Stimulated activated CD8-positive, alpha-beta memory T cell treated with anti-CD3 and anti-CD28 coated beads, Interleukin-4, amount 100 ng/mL, for 1 hour (primary cell): ENCODE measurements at places on chromosomes 5 and 9.

GRCh38 chr9:124320062-124320973 lies 62.6 kb downstream of the NEK6 start:
- DNase-seq, result no peak

DNA sequence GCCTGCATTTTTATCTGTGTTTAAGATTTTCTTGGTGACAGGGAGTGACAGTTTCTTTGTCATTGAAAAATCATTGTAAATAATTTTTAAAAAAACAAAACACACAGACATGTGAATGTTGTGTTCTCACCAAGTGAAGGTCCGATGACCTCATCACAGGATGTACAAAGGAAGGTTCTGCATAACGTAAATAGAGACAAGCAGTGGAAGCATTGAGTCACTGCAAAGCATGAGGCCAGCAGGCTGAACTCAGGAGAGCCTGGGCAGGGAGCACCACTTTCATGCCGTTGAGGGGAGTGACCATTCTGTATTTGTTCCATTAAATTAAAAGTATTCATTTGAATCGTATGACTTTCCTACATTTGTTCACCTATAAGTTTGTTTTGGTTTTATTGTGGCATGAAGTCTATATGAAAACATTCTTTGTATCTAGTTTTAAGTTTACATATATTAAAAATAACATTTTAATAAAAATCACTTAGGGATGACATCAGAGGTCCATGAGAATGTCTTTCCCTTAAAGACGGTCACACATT lies 70.4 kb upstream of the TLE1 start:
- no peak for DNase-seq

DNA sequence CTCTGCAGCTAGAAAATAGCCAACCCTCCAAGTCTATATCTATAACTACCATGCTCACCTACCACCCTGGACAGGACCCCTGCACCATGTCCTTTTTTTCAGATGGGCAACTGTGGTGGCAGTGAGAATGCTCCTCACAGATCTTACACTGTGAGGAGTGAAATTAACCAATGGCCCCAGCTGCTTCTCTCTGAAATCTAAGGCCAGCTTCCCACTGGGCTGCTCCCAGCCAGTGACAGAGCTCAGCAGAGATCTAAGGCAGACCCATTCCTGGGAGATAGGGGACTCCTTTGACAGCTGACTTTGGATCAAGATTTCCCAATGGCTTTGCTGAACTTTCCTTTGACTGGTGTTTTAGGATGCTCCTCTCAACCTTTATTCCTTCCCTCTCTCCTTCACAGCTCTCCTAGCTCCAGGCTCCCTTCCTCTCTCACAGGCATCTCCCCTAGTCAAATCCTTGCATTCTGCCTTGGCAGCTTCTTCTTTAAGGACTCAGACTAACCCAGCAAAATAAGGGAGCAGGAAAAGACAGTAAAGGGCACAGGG lies 1.6 kb upstream of the ARAP3 start:
- DNase-seq, result no peak

DNA sequence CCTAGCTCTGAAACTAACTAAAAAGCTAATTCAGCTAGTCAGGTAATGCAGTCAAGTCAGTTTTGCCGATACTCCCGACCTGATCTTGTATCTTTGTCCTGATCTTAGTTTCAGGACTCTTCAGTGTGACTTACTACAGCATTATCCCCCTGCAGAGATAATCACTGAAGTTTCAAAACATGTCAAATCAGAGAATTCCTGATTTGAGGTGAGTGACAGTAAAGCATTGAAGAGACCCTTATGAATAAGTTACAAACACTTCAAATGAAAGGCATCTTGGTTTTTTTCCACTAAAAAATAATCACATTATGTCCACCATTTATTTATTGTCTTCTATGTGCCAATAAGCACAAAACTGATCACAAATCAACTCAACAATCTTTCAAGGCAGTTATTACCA lies 47.6 kb downstream of the BAAT start:
- DNase-seq, result no peak

DNA sequence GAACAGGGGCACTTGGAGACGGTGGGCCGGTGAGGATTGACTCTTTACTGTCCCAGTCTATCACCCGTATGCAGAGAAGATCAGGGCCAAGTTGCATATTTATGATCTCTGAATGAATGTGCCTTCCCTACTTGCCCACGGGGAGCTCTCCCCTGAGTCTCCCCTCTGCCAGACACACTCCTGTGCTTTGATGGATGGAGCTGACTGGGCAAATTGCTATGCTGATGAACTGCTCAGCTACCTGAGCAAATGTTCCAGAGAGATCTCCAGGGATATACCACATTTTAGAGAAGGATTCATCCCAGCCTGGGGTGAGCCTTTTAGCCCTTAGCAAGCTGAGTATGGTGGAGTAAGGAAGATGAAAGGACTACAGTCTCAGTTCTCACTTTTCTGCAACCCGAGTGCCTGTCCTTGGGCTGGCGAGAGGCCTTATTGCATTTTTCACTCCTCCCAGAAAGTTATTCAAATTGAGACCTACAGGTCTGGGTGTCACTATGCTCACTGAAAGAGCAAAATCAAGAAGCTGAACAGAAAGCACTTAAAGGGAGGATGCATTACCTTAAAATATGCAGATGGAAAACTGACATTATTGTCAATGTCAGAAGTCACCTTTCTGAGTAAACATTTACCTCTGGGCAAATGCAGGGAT lies 526.7 kb upstream of the WWC1 start:
- DNase-seq, result no peak

GRCh38 chr9:120403543-120403856 lies 176.5 kb downstream of the CDK5RAP2 start:
- no peak for DNase-seq

DNA sequence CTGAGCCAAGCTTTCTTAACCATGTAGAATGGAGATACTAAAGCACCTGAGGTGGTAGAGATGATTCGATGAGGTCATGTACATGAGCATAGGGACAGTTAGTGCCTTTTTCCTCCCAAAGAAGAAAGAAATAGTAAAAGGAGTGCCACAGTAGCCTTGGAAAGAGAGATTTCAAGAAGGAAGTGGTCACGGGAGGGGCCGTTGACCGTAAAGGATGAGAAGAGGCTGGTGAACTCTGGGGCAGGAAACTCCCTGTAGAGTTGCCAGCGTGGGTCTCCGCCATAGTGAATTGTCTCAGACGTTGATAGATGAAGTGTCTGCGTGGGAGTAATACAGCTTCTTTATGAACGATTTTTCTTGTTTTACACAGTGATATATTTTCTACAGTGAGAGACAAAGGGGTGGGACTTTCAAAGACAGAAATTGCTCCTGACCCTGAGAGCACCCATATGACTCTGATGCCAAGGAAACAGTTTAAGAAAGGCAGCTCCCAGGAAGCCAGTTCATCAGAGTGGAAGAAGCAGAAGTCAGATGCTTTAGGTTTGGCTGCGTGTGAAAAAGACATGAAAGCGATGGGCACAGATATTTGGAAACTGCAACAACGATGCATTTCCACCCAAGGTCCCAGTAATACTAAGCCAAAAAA lies 41.3 kb downstream of the UGCG start:
- DNase-seq, result no peak

DNA sequence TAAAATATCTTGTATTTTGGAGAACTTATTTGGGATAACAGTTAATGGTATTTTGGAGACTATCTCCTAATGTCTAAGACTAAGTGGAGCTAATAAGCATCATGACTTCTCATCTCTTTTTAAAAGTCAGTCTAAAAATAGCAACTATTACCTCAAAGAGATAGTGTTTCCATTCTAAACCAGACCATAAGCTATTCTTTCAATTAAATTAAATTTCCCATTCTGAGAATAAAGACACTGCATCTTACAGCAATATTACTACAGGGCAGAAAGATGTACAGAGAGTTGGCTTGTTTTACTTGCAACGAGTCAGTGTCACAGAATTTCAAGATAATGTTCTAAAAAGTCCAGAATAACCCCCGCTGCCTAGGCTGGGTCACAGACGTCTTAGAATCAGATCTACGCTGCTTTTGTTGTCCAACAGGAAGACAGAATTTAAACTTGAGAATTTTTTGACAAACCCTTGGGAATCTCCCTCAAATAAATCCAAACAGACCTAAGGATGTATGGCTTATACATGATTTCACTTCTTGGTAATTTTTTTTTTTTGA lies 98.9 kb downstream of the USP20 start:
- no peak for DNase-seq

GRCh38 chr9:137279741-137280473 lies 2.4 kb downstream of the TOR4A start:
- DNase-seq, result no peak

DNA sequence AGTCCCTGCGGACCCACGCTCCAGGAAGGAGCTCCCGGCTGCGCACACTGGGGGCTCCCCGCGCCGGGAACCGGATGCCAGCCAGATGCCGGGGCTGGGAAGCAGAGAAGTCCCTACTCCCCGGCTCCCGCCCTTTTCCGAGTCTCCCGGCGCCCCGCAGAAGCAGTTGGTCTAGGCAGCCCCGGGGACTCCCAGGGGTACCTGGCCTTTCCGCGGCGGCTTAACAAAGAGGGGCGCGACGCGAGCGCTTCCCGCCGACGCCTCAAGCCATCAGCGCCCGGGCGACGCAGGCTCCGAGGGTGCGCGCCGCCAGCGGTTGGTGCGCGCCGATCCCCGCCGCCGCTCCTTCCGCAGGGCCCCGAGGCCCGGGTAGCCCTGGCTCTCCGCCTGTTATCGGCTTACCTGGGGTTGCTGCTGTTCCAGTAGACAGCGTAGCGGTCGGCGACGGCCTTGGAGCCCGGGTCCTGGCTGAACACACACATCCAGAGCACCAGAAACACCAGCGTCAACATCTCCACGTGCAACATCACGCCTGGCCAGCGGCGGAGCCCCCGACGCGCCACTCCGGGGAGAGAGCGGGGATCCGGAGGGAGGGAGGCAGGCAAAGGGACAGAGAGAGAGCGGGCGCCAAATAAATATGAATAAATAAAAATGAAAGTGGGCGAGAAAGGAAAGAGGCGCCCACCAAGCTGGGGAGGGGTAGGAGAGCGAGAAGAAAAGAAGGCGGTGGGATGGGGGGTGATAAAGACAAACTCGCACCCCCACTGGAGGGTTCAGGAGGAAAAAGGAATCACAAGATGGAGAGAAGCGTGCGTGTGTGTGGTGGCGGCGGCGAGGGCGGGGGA lies 428 bp downstream of the EFNA5 start:
- DNase-seq, result no peak

DNA sequence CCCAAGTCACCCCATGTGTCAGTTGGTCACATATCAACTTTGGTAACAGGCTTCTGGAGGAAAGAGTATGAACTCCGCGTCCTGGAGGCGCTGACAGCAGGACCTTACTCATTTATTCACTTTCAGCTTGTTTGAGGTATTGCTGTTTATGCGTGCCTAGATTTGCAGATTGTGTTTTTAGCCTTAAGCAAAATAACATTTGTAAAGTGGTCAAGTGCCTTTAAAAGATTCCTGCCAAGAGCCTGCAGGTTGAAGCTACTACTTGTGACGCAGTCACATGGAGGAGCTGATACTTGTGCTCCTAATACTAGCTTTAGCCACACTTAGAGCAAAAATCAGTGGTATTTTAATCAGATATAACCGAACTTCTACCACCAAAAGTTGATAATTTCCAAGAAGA lies 351.3 kb downstream of the ADGRV1 start:
- no peak for DNase-seq

- DNase-seq, result no peak
Observed at GRCh38 chr5:122220511-122220910, 91.2 kb downstream of the ZNF474 start.

DNA sequence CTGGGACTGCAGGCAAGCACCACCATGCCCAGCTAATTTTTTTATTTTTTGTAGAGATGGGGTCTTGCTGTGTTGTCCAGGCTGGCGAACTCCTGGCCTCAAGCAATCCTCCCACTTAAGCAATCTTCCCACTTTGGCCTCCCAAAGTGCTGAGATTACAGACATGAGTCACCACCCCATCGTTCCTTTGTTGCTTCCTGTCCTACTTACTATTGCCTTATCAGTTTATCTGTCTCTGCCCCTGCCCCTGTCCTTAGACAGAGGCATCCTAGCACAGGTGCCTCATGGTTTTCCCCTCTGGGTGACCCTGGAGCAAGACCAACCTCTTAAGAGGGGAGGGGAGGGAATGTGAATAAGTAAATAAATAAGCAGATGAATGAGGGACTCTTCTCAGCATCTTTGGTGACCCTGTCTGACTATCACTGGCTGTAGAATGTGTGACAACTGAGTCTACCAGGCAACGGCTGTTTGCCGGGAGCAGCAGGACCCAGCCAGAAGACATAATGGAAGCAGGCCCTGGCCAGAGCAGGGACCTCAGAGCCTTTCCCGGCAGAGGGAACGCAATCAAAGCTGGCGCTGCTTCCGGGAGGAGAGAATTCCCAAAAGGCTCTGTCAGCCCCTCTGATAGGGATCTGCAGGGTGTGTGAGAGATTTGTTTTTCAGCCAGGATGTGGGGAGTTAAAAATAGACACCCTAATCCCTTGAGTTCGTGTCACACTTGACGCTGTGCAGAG lies 43.8 kb upstream of the DAB2IP start:
- no peak for DNase-seq
